Activated CD4-positive, alpha-beta T cell treated with anti-CD3 and anti-CD28 coated beads, Interleukin-2, amount 10 ng/mL, durations not matched to agents 24 days and 14 days (primary cell): ENCODE measurements at places on chromosomes 6 and 20. TPM values are rescaled to one million over a fixed set of nuclear protein-coding genes. Genes with fewer than 3 reads are reported as not detected.

Gene ME1
- total RNA-seq = not detected in 2 replicates

Gene HMGN3
- total RNA-seq = 45.4 and 49.2 TPM in 2 replicates

Gene SNRPB2
- 132 and 134 TPM in 2 replicates for total RNA-seq

Gene C20orf202
- 0.12 TPM in 1 of 2 replicates, not detected in the other for total RNA-seq

Gene SLC12A5
- not detected in 2 replicates for total RNA-seq

Gene PEDS1
- total RNA-seq = 26.3 and 30.2 TPM in 2 replicates

Gene OTOR
- not detected in 2 replicates for total RNA-seq

Gene LHFPL5
- total RNA-seq = not detected in 2 replicates

Gene CLVS2
- total RNA-seq = not detected in 2 replicates

Gene HLA-DRB1
- total RNA-seq = 14.2 and 15.0 TPM in 2 replicates

Gene ZNF512B
- total RNA-seq = 26.0 and 26.9 TPM in 2 replicates

Gene HDGFL1
- total RNA-seq = not detected in 2 replicates

Gene C6orf118
- total RNA-seq = not detected in 2 replicates

Gene PLCB4
- not detected in 2 replicates for total RNA-seq

Gene TFAP2B
- total RNA-seq = not detected in 2 replicates

Gene PAK5
- total RNA-seq = not detected in 2 replicates

Gene CEP57L1
- 14.2 and 15.3 TPM in 2 replicates for total RNA-seq

Gene SLC17A9
- 13.0 and 14.0 TPM in 2 replicates for total RNA-seq

Gene ZNF831
- 3.1 and 3.4 TPM in 2 replicates for total RNA-seq

Gene PLCB1
- total RNA-seq = 1.2 and 1.9 TPM in 2 replicates

Gene MPC1
- total RNA-seq = 17.1 and 18.1 TPM in 2 replicates

Gene BMP6
- 0.50 and 0.56 TPM in 2 replicates for total RNA-seq

Gene UBD
- 0.49 and 0.62 TPM in 2 replicates for total RNA-seq

Gene ARG1
- not detected in 2 replicates for total RNA-seq

Gene TREML2
- total RNA-seq = 3.5 TPM in 2 replicates

Gene XKR7
- not detected in 2 replicates for total RNA-seq

Gene CTCFL
- not detected in 2 replicates for total RNA-seq

Gene CEBPB
- 45.5 and 45.9 TPM in 2 replicates for total RNA-seq

Gene ZSCAN16
- total RNA-seq = 3.0 and 4.0 TPM in 2 replicates

Gene FAM83D
- total RNA-seq = 12.9 and 13.7 TPM in 2 replicates

Gene ARFGEF3
- total RNA-seq = 0.47 TPM in 2 replicates

Gene PRIM2
- 37.5 and 41.3 TPM in 2 replicates for total RNA-seq

Gene CHRNA4
- total RNA-seq = not detected in 2 replicates

Gene CAGE1
- 0.16 and 0.31 TPM in 2 replicates for total RNA-seq

Gene MDFI
- not detected in 2 replicates for total RNA-seq

Gene LINC00237
- not detected in 2 replicates for total RNA-seq

Gene RIPPLY2
- not detected in 2 replicates for total RNA-seq

Gene KCNK5
- total RNA-seq = 33.8 and 35.3 TPM in 2 replicates

Gene RTN4IP1
- total RNA-seq = 7.2 and 8.0 TPM in 2 replicates
